ENCODE measurements at places on chromosomes 5 and 9. TPM values are rescaled to one million over a fixed set of nuclear protein-coding genes. Genes with fewer than 3 reads are reported as not detected.
A peak's percentile ranks its signal among the peaks of the same experiment; 100 is the strongest.

DNA sequence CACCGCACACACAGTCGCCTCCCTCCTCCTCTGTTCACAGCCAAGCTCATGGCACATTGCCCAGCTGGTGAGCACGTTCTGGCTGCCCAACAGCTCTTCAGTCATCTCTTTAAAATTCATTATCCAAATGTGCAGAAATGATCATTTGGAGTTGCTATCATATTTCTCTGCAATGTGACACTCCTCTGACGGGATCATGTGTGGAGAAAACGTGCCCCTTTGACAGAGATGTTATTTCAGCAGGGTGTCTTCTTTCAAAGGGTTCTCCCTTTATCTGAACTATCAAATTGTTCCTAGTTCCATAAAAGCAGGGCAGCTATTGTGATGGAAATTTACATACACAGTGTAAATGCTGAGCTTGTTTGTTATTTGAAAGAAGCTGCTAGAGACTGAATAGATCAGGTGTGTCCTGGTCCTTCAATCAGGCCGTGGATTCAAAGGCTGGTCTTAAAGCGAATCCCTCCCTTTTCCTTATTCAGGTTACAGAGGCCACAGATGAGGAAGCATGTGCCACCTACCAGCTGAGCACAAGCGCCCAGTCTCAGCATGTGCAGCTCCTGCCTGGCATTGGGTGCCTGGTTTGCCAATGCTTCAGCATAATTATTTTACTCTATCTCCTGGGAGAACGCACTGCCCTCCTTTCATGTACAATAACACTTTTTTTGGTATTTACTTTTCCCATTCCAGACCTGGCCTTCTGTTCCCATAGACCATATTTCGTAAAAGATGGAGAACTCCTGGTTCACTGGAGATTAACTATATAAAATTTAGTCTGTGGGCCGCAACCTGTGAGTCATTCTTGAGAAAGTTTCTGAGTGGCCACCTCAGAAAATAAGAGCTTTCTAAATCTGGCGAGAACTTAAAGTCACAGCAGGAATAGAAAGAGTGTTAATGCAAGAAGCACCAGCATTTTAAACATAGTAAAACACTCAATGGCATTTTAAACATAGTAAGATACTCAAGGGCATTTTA is 433.7 kb downstream of the ENC1 start:
- peak; percentile 83 for DNase-seq

- no peak for DNase-seq
These were observed 2.7 kb downstream of the HEMGN start for GRCh38 chr9:97935276-97935675.

DNA sequence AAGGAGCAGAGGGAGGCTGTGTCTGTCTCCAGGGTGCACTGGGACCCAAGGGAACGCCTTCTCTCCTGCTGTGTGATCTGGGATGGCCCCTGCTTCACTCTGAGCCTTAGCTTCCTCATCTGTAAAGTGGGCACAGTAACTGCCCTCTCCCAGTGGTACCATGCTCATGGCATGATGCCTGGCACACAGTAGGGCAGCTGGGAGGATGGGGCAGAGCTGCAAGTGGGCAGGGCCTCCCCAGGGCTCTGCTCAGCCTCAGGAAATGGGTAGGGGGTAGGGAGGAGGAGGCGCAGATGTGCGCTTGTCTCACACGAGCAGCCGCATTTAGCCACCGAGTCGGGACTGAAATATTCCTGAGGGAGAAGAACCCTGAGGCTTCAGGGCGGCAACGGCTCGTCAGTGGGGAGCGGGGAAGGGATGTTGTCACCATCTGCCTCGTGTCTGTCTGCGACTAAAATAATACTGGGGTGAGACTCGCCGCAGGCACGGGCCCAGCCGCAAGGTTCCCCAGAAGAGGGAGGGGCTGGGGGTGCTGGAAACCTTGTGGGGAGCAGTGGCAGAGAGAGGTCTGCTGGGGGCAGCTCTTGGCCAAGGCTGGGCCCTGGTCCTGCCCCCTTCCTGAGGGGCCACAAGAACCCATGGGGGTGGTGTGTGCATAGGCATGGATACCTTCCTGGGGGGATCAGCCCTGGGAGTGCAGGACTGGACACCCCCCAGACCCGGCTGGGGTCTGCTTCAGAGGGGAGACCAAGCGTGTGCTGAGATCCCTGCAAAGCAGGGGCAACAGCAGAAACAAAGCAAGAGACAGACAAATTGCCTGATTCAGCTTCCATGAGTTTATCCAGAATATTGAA is 55.2 kb upstream of the PSD2 start:
- DNase-seq: no peak

- DNase-seq: no peak
These were observed 8.7 kb upstream of the CARNMT1 start for GRCh38 chr9:75036793-75037192.

PCDHA9 gene
- 0.83 TPM for total RNA-seq

HSD17B3 gene
- total RNA-seq: not detected

SLC34A1 gene
- total RNA-seq: 0.09 TPM

BAAT gene
- 0.17 TPM for total RNA-seq
